ENCODE measurements at places on chromosomes 2 and 18. TPM values are rescaled to one million over a fixed set of nuclear protein-coding genes. Genes with fewer than 3 reads are reported as not detected.

The AKAIN1 gene
- not detected for polyA plus RNA-seq

The COLEC11 gene
- polyA plus RNA-seq: 3.7 TPM

The GBX2 gene
- not detected for polyA plus RNA-seq

The STAT4 gene
- 8.1 TPM for polyA plus RNA-seq

The MRO gene
- polyA plus RNA-seq: 0.48 TPM

The ANKRD29 gene
- polyA plus RNA-seq: 69.8 TPM

The ZNF638 gene
- 220 TPM for polyA plus RNA-seq

The GLB1L gene
- polyA plus RNA-seq: 17.4 TPM
